ENCODE measurements at places on chromosomes 2 and 18. TPM values are rescaled to one million over a fixed set of nuclear protein-coding genes. Genes with fewer than 3 reads are reported as not detected.

DNA sequence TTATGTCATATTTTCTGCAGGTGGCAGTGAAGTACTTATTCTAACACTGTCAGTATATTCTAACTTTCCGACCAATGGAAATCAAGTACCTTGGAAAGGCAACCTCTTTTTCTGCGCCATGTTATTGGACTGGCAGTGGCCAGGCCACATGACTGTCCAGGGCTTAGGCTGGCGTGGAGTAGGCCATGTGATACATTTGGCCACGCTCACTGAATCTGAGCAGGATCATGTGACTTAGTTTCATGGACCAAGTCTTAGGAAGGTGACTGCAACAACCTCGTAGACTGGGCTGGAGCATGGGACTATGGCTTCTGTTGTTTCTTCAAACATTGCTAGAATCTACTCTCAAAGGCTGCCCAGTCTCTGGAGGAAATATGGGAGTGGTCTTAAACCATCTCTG, 60.4 kb upstream of the HAAO start:
- no peak for DNase-seq

- no peak for DNase-seq
These were observed 21.5 kb upstream of the ZEB2 start for GRCh38 chr2:144541396-144541795.

DNA sequence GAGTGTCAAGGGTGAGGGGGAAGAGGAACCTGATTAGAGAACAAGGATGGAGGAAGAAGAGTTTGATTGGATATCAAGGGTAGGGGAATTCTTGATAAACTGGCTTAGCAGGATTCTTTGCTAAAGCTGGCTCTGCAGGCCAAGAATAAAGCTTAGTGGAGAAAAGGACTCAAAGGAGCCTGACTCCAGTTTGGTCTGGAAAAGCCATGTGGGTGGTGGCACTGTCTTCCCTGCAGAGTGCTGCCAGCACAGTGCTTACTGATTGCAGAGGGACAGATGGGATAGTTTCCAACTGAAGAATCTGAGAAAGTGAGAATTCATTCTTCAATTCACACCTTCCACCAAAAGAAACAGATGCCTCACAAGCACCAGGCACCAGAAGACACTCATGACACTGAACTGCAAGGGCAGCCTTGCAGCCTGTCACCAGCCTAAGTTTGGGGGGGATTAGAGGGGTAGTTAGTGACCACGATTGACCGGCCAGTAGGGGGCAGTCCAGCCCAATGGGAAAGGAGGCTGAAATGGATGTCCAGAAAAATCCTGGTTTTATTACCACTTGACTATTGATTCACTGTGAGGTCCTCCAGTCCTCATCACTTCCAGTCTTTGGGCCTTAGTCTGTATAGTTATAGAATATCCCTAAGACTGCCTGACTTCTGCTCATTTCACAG, 334.5 kb downstream of the SMAD2 start:
- DNase-seq = no peak

Gene SPP2
- total RNA-seq = not detected

Gene BOLL
- not detected for total RNA-seq

DNA sequence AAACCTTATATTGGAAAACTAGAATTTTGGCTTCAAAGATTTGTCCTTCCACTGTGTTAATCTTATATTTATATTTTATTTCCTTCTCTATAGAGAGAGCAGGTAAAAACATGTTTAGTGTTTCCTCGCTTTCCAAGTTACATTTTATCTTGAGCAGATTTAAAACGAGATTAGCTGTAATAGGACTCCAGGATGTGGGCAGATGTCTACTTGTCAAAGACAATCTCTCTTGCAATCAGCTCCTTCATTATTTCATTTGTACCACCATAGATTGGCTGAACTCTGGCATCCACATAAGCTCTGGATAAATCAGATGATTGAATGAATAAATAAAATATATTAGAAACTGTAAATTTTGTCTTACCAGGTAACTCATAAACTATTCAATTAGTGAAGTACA, 17.5 kb upstream of the KANSL1L start:
- no peak for DNase-seq

DNA sequence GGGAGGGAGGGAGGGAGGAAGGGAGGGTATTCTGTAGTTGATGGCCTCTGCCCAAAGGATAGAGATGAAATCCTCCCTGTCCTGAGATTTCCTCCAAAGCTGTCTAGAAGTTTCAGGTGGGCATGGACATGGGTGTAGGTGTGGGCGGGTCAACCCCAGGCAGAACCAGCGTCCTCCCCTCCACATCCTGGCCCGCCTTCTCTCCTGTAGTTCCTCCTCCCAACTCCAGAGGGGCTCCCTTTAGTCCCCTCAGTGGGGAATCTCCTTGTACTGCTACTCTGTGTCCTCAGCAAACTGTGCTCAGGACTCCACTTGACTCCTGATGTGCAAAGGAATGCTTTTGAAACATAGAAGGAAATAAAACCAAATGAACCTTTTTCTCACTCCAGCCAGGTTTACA, 88.1 kb downstream of the MRPS9 start:
- DNase-seq = peak; percentile 20

Gene RPIA
- 21.7 TPM for total RNA-seq

Gene SRD5A2
- total RNA-seq = 0.65 TPM

DNA sequence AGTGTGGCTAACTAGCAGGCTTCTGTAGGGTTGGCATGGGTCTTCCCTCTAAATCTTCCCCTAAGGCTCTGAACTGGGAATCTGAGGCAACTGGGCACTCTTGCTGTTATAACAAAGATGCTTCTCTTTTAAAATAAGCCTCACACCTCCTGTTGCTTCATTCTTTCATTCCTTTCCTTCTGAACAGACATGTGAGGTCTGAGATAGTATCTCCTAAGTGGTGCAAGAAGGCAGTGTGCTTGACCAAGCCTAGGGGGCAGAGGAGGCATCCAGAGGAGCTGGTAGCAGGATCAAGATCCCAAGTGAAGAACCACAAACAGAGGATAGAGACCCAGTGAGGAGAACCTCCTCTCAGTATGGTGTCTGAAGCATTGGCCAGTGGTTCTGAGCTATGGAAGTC, 90.9 kb downstream of the TTC27 start:
- no peak for DNase-seq

Gene FNDC4
- total RNA-seq = 3.7 TPM

- DNase-seq = no peak
These were observed 1.9 kb downstream of the SOS1 start for GRCh38 chr2:39118786-39119499.

DNA sequence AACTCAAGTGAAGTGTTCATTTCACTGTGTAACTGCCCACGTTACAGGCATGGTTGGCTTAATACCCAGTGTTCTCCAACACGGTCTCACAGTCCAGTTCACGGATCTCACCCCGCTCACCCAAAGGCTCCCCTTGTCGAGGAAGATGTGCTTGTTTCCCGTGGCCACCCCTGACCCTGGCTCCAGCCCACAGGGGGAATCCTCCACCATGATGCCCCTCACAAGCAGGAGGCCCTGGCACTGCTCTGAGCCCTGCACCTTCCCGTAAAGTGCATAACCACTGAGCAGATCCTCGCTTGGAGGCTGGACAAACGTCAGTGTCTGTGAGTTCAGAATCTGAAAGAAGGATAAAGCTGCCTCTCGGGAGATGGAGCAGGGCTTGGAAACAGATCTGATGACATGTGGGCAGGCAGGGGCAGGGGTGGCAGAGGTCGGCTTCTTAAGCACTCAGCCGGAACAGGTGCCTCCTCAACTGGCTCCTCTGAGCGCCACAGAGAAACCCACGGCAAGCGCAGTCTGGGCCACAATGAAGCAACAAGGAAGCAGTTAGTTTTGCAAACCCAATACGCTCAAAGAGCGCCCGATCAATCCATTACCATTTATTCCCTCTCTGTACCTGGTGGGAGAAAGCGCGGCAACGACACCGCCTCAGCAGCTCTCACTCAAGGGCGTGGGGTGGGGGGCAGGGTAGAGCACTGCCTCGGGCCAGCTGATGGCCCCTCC, 17.6 kb downstream of the HDAC4 start:
- DNase-seq = no peak

Gene VIT
- 7.4 TPM for total RNA-seq

- no peak for DNase-seq
These were observed 57.7 kb downstream of the SLC25A12 start for GRCh38 chr2:171836146-171836910.

DNA sequence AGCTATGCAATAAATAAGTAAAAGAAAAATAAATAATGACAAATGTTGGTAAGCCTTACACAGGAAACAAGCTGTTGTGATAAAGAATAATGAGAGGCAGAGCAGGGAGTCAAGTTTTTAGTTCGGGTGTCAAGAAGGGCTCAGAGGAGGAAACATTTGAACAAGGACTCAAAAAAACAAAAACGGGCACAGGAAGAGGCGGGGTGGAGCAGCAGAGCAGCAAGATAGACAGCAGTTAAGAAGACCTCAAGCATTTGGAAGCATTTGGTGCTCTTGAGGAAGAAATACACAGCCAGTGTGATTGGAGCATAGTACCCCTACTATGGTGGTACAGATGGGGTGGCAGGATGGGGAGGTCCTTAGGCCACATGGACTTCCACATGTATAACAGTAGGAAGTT, 2.8 kb downstream of the TMEM169 start:
- no peak for DNase-seq

- no peak for DNase-seq
These were observed 183.9 kb downstream of the EIPR1 start for GRCh38 chr2:3193443-3194330.

Gene HAAO
- 14.1 TPM for total RNA-seq

GRCh38 chr2:113895301-113895700, 5.4 kb downstream of the ACTR3 start:
- no peak for DNase-seq

- no peak for DNase-seq
These were observed 49.8 kb upstream of the PLA2R1 start for GRCh38 chr2:160111951-160112798.

Gene ALPI
- not detected for total RNA-seq

- DNase-seq = no peak
These were observed 80.3 kb downstream of the DYNAP start for GRCh38 chr18:54671291-54671881.

DNA sequence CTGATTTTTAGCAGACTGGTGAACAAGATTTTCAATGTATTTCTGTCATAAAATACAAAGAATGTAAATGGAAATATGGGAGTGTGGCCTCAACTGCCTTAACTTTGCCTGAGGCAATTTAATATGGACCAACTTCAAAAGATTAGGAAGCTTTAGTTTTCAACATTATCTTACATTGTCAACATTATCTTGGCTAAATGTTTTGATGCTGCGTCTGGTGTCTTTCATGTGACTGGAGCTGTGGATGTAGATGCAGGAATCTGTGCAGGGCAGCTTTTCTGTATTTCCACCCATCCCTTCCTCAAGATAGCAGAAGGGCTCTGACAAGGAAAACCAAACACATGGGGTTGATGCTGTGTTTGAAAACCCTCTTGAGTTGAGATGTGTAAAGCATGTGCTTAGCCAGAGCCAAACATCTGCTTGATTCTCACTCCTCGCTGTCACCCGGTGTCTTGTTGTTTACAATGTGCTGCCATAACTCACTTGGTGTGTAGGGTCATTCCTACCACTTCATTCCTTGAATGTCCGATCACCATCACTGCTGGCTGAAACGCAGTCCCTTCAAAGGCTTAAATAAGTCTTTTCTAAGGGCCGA, 33.0 kb downstream of the COPS8 start:
- DNase-seq = no peak

Gene NAT8
- not detected for total RNA-seq

- no peak for DNase-seq
These were observed 87.3 kb downstream of the ARL4C start for GRCh38 chr2:234409590-234409989.

Gene WIPF1
- 35.7 TPM for total RNA-seq

GRCh38 chr2:33512112-33512511, 35.7 kb downstream of the RASGRP3 start:
- no peak for DNase-seq

Gene KLHL29
- total RNA-seq = 16.8 TPM

Gene MOCOS
- total RNA-seq = 38.0 TPM

Gene OSR1
- total RNA-seq = 34.7 TPM

DNA sequence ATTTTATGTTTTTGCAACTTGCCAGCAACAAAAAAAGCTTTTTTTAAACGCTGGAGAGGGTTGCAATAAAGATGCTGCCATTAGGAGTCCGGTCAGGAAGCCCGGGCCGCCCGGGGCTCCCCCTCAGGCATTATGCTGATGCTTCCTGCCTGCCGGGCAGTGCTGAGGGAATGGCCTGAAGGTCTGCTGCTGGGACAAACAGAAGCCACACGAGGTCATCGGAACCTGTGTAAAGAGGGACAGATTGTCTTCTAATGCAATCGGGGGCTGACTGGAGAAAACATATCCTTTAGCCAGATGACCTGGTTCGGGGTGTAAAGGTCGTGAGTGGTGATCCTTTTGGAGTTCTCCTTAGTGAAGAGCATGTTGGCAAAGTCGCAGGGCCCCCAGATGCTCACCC, 2.3 kb downstream of the IMPA2 start:
- DNase-seq = no peak

- DNase-seq = no peak
These were observed 96.9 kb downstream of the GYPC start for GRCh38 chr2:126752876-126753275.

- DNase-seq = no peak
These were observed 278.4 kb upstream of the CCDC68 start for GRCh38 chr18:55237660-55238059.

Gene FBXO15
- total RNA-seq = 2.2 TPM

- DNase-seq = no peak
These were observed 56.2 kb upstream of the TMEM163 start for GRCh38 chr2:134774786-134775641.

DNA sequence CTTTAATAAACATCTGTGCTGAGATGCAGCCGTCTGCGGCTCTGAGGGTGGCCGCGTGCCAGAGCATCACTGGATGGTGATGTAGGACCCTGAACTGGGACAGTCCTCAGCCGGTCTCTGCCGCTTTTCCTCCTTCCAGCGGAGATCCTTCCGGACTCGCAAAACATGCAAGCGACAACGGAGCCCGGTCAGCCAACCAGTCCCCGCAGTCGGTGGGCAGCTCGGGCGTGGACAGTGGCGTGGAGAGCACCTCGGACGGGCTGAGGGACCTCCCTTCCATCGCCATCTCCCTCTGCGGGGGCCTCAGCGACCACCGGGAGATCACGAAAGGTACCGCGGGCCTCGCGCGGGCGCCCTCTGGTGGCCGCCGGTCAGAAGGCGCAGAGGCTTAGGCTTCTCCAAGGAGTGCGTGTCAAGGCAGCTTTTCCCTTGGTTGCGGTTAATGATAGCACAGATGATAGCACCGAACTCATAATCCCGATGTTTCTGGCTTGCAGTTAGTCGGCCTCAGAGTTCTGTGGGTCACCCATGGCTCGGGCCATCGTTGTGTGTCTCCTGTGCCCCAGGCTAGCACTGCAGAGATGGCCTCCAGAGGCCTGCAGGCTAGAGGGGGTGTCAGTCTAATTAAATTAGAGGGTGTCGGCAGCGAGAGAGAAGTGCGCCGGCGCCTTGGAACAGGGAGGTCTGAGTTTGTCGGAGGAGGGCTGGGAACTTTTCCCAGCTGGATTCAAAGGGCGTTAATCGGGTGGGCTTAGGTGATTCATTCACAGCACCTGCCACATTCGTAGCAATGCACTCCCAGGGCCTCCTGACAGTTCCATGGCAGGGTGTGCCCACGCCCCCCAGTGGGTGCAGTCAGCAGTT, 38.5 kb downstream of the LPIN1 start:
- no peak for DNase-seq
